Hematopoietic multipotent progenitor cell treated with erythropoietin and hydrocortisone succinate and interleukin-3 and kit ligand, for 4 days (in vitro differentiated cells): ENCODE measurements at places on chromosomes 3 and 15.

- DNase-seq = no peak
Measured at GRCh38 chr3:76789237-76789636, 250.7 kb upstream of the ROBO2 start.

GRCh38 chr3:19267040-19267439, 118.7 kb downstream of the KCNH8 start:
- no peak for DNase-seq

- no peak for DNase-seq
Measured at GRCh38 chr3:27097182-27097581, 272.0 kb downstream of the NEK10 start.

DNA sequence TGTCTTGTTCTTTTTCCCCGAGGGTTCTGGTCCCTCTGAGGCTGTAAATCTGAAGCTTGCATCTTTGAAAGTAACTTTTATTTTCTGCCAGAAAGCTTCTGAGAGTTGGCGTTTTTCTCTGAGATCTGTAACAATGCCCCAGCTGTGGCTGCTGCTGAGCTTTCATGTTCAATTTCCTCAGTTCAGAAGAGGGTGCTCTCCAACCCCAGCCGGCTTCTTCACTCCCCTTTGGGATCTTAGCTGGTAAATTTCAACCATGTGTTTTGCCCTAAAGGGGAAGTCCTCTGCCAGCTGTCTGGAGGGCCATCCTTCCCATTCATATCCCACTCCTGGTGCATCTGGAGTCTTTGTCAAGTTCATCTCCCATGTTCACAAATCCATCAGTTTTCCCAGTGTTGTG, 18.3 kb upstream of the CFAP100 start:
- DNase-seq = no peak

- DNase-seq = peak; percentile 76
Measured at GRCh38 chr15:69225355-69226022, 65.1 kb downstream of the GLCE start.
